Eye (tissue), 1 donor: ENCODE measurements at places on chromosomes 13 and 19.

- no peak for DNase-seq
Observed at GRCh38 chr13:26377038-26377437, 123.1 kb downstream of the CDK8 start.

GRCh38 chr13:51003642-51004041, 94.1 kb downstream of the RNASEH2B start:
- no peak for DNase-seq

DNA sequence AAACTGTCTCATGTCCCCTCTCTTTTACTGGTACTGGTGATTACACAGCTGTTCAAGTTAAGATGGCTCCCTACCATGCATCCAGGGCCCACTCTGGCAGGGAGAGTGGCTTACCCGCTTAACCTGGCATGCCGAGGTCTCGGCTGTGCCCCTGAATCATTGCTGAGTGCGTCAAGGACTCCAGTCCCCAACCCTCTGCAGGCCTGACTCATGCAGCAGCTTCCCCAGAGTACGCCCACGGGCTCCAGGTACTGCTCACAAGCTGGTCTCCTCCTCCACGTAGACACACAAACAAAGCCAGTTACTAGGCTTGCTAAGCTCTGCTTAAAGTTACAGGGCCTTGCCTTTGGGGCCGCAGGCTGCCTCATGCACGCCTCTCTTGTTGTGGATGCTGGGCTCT, 447.4 kb downstream of the COG6 start:
- no peak for DNase-seq

DNA sequence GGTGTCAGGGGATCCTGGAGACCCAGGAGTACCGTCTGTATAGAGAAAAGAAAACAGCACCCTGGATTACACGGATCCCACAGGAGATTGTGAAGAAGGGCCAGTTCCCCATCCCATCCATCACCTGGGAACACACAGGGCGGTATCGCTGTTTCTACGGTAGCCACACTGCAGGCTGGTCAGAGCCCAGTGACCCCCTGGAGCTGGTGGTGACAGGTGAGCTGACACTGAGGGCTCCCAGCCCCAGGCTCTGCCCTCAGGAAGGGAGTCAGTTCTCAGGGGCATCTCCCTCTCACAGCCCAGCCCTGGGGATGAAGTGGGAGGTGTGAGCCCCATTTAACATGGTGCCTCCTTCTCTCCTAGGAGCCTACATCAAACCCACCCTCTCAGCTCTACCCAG, 1.3 kb downstream of the LILRA1 start:
- DNase-seq: no peak

GRCh38 chr13:49806126-49806536, 13.6 kb upstream of the KPNA3 start:
- no peak for DNase-seq

GRCh38 chr19:40578442-40578908, 1.8 kb downstream of the SHKBP1 start:
- no peak for DNase-seq

GRCh38 chr19:53908935-53909415, at the start of gene CACNG7:
CACNG7 (plus strand) TSS chr19:53909278; CDS start chr19:53912832, 3,554 bp downstream.
- peak; percentile 66 for DNase-seq

DNA sequence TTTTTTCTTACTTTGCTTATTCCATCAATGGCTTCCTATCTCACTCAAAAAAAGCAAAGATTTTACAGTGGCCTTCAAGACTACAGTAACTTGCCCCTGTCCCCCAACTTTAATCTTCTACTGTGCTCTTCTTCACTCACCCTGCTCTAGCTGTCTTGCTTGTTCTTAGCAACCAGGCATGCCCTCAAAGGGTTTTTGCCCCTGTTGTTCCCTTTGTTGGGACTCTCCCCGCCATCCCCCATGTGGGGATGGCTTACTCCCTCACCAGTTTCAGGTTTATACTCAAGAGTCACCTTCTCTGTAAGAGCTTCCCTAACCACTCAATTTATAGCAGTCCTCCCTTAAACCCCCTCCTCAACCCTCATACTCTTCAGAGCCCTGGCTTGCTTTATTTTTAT, 5.4 kb downstream of the MTMR6 start:
- DNase-seq: no peak

- DNase-seq: peak; percentile 80
Observed at GRCh38 chr13:44903574-44903985, 85.7 kb downstream of the NUFIP1 start.

- no peak for DNase-seq
Observed at GRCh38 chr13:59809564-59809963, 354.2 kb downstream of the DIAPH3 start.

DNA sequence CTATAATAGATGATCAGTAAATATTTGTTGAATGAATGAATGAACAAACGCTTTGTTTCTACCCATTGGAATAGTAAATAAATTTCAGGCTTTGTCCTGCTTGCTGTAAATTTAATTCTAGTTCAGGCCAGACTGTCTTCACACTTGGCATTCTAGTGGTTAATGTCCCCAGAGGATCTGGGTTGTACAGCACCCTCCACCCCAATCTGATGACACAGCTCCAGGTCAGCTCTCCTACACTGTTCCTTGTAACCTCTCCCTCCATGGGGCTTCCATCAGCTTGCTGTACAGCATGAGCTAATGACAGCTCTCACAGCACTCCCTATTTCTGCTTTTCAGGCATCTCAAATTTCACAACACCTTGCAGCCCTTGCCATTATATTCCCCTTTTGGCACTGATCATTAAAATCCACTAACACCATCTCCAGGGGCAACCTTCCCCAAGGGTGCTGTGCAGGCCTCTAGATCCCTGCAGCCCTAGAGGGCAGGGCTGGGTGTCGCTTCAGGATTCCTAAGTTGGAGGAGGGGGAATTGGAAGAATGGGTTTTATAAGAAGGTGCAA, 12.7 kb upstream of the KL start:
- DNase-seq: no peak

GRCh38 chr19:2355168-2356035, 4.7 kb upstream of the TMPRSS9 start:
- DNase-seq: no peak

DNA sequence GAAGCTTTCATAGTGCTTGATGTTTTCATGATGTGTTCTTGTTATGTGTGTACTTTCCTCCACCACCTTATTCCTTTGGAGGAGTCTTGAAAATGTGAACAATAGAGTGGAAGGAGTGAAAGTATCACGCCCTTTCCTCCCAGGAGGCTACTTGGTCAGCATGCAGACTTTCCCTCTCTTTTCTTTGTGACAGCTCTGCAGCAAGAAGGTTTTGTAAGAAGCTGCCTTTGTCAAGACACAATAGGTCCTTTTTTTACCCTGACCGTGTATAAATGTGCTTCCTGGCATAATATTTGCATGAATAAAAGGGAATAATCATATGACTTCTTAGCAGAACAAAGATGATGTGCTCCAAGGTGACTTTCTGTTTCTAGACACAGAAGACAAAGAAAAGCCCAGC, 882.6 kb upstream of the SLITRK5 start:
- no peak for DNase-seq

- DNase-seq: no peak
Observed at GRCh38 chr13:95954266-95954665, 98.9 kb downstream of the UGGT2 start.

DNA sequence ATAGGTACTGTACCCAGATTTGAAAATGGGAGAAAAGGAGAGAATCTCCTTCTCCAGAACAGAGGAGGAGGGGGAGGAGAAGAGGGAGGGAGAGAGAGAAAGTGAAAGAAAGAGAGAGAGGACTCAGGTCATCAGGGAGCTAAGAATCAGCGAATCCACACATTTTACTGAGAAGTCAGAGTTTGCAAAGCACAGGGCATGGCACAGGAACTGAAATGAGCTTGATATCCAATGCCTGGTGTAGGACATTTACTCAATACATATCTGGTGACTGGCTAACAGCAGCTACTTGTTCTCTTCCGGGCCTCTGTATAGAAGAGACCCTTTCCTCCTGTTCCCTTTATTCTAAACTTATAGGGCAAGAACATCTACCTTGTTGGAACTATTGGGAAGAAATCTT, 375.1 kb downstream of the KLF5 start:
- DNase-seq: no peak

GRCh38 chr13:36143738-36144137, 12.6 kb upstream of the DCLK1 start:
- no peak for DNase-seq

GRCh38 chr13:32610977-32611376, 24.7 kb downstream of the PDS5B start:
- no peak for DNase-seq

GRCh38 chr19:41870401-41870873, 6.6 kb upstream of the CD79A start:
- DNase-seq: no peak

GRCh38 chr13:44865722-44866410, 123.4 kb downstream of the NUFIP1 start:
- no peak for DNase-seq

GRCh38 chr13:28618230-28618994, 40.5 kb upstream of the POMP start:
- DNase-seq: no peak

DNA sequence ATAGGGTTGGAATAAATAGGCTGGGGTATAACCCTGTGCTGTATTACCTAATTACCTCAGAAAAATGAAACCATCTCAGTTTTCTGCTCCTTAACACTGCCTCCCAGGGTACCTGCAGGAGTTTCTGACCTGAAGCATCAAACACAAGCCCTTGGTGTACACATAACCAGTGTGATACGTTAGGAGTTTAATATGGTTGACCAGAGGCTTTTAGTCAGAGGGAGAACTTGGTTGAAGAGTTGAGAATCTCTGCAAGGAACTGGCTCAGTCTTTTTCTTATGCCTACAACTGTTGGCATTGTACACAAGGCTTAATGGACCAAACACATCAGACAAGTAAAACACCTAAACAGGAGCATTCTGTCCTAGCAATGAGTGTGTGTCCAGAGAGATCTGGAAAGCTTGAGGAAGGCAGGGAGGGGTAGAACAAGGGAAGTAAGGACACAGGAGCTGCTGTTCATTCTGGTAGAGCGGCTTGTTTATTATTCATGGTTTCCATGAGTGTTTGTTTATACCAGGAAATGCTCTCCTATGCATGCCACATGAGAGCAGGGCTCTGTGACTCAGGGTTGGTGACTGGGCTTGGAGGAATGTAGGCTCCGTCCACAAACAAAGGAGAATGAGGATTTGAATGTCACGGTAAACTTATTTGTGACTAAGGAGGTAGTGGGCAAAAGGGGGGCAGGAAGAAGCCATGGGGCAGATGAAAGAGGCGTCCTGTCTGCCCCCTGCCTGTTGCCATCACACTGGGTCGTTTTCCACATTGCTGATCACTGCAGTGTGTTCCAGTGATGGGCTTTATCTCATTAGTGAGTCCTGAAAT, 11.9 kb upstream of the SPATA13 start:
- peak; percentile 51 for DNase-seq

DNA sequence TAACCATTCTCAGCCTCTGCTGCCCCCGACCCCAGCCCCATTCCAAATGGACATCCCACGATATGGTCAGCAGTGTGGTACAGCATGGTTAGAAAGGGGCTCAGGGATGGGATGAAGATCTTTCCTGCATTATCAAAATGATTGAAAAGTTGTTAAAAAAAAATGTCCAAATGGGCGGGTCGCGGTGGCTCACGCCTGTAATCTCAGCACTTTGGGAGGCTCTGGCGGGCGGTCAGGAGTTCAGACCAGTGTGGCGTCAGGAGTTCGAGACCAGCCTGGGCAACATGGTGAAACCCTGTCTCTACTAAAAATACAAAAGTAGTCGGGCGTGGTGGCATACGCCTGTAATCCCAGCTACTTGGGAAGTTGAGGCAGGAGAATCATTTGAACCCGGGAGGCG, 54.3 kb upstream of the ZNF254 start:
- DNase-seq: no peak

DNA sequence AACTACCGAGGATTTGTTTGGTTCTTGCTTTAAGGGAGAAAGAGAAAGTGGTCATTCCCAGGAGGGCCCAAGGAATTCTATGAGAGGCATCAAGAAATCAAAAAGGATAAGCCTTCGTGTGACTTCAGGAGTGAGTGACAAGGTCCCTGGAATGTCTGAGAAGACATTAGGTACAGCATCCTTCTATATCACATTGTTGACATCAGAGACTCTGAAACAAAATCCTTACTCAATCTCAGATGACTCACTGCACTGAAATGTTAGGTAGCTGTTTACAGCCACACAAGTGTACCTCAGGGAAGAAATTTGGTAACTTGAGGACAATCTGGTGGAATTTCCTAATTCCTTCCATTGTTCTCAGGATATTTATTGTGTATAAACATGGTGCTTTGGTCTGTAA, 7.9 kb upstream of the LGALS14 start:
- no peak for DNase-seq

DNA sequence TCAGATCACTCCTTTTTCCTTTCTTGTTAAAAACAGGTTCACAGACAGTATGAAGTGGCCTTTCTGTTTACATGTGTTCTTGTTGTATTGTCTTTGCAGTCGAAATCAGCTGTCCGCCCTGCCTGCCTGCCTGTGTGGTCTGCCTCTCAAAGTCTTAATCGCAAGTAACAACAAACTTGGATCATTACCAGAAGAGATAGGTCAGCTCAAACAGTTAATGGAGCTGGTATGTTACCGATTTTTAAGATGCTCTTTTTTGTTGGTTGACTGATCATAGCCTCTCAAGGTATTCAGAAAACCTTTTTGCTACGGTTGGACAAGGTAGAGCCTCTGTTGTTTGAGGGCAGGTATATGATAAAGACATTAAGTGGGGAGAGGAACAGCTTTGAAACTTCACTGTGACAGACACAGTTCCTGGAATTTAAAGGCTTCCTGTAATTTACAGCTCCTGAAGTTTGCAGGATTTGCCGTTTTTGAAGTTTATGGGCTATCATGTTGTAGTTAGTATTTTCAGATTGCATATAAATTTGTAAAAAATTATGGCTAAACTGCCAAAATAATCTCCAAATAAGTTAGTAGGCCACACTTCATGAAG, 116.1 kb downstream of the LRCH1 start:
- DNase-seq: no peak

- no peak for DNase-seq
Observed at GRCh38 chr13:107266657-107267056, 698.7 kb upstream of the ARGLU1 start.

GRCh38 chr19:4981681-4981958, 12.7 kb downstream of the KDM4B start:
- no peak for DNase-seq

- no peak for DNase-seq
Observed at GRCh38 chr13:46667687-46668281, 114.8 kb downstream of the LRCH1 start.

GRCh38 chr13:42384265-42384664, 112.3 kb downstream of the AKAP11 start:
- no peak for DNase-seq

GRCh38 chr13:72559716-72560115, 167.7 kb downstream of the MZT1 start:
- no peak for DNase-seq

DNA sequence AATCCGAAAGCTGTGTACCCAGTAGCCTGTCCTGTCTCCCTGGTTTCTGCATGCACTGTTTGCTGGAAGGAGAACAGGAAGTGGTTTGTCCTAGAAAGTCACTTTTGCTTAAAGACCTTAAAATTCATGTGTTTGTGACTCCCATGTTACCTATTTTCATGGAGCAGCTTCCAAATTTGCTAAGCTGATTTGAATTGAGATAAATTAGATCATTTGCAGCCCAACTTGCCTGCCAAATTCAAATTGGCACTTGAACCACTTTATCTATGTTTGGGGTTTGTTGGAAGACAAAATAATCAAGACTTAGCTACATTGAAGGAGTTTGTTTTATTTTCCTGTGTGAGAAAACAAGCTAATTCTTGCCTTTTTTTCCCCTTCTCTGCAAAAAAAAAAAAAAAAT, 532.5 kb downstream of the DIAPH3 start:
- DNase-seq: no peak

- DNase-seq: no peak
Observed at GRCh38 chr13:50365408-50366391, 350.5 kb downstream of the KCNRG start.
